DND-41 (cell line): ENCODE measurements at places on chromosomes 7 and 10.
A peak's percentile ranks its signal among the peaks of the same experiment; 100 is the strongest.

DNA sequence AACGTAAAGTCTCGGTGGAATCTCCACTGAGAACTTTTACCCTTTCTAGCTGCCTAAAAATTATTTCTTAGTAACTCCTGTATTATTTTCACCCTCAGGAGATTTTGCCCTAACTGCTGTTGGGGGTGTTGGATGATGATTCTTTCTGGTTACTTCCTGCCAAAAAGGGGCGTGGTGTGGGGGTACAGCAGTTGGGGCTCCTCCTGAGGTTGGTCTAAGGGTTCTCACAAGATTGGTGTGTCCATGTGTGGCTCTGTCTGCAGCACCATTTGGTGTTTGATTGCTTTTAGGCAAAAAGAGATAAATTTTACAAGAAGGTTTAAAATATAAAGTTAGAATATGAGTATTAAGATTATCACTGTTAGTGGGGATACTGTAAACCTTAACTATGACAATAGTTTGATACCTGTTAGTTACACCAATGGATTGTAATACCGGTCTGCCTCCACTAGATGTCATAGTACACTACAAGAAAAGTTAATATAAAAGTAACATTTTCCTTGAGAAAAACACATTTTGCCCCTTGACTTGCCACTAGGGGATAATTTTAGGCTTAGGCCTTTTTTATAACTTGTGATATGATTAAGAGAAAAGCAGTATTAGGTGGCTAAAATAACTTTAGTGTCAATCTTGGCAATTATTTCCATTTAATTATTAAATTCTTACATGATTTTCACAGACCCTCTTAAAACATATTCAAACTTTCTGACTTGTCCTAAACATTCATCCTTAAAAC, 928.7 kb downstream of the IPMK start:
- DNase-seq: no peak

DNA sequence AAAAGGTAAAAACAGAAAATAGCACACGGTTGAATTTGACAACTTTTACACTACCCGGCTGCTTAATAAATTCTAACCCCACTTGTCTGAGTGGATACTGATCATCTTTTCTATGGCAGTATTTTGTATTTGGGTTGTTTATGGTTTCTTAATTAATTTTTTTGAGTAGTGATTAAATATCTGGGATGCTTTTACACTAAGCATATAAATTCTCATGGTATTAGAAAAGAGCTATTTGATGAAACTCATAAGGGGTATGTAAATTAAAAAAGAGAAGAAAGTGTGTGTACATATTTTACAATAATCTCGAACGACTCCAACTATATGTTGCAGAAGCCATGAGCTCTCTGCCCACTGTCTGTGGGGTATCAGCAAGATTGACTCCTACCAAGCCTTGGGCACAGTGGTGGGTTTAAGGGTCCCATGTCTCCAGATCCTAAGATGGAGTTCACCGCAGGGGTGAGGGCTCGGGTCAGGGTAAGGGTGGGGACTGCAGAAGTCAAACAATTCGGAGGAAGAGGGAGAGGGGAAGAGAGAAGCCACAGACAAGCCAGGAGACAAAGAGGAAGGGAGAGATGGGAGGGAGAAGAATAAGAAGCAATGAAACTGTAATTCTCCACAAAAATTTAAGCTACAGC, 7.6 kb upstream of the HOXA13 start:
- DNase-seq: no peak

- DNase-seq: no peak
Measured at GRCh38 chr10:2256241-2256640, 518.9 kb upstream of the ADARB2 start.

- DNase-seq: no peak
Measured at GRCh38 chr7:105496521-105496920, 25.6 kb downstream of the PUS7 start.

DNA sequence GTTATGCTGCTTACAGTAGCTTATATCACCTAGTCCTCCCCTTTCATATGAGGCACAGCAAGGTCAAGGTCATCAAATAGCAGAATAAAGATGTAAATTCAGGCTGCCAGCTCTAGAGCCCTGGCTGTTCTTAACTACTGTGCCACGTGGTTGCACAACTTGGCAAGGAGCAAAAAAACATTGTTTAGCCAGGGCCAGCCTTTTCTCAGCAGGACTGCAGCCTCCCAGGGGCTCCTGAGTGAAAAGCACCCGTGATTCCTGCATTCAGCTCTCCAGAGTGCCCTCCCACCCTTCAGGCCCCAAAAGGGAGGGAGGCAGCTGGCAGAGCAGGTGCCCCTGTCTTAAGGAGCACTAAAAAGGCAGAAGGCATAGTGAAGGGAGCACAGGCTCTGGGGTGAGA, 31.8 kb upstream of the TM9SF3 start:
- no peak for DNase-seq

DNA sequence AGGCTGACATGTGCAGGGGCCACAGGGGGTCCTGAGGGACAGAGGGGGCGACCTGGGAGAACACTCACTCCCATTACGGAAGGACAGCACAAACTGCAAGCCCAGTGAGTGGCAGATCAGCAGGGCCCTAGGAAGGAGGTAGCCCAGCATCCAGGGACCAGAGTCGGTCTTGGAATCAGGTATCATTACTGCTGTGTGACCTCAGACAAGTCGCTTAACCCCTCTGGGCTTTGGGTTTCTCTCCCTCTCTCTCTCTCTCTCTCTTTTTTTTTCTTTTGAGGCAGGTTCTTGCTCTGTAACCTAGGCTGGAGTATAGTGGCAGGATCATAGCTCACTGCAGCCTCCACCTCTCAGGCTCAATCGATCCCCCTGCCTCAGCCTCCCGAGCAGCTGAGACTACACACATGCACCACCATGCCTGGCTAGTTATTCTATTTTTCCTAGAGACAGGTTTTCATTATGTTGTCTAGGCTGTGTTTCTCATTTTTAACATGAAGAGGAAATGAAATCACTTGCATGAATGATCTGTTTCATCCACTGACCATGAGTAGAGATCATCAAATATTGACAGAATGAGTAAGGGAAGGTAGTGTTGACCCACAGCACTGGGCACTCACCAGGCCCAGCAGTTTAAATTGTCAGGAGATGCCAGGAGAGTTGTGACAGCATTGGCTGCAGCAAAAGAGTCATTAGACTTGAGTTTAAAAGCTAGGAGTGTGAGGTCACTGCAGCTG, 49.4 kb downstream of the BUB3 start:
- DNase-seq: no peak

DNA sequence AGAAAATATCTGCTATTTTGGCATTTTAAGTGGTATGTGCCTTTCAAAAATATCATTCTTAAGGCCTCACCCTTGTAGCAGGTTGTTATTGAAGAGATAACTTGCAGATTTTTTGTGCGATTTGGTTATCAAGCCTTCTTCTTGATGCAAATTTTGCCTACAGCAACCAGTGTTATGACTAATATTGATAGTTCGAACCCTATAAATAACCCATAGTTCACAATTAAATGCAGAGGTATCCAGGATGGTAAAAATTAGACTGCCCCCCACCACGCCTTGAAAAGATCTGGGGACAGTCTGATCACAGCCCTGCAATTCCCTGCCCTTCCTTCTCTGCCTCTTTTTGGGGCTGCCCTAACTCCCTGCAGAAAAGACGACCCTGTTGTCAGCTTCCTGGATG, 28.4 kb upstream of the RAPGEF5 start:
- DNase-seq: no peak

- no peak for DNase-seq
Measured at GRCh38 chr10:44865289-44865671, 45.9 kb upstream of the TMEM72 start.

GRCh38 chr7:135801877-135802276, 53.3 kb upstream of the FAM180A start:
- no peak for DNase-seq

- no peak for DNase-seq
Measured at GRCh38 chr10:10798864-10799192, 218.8 kb upstream of the CELF2 start.

DNA sequence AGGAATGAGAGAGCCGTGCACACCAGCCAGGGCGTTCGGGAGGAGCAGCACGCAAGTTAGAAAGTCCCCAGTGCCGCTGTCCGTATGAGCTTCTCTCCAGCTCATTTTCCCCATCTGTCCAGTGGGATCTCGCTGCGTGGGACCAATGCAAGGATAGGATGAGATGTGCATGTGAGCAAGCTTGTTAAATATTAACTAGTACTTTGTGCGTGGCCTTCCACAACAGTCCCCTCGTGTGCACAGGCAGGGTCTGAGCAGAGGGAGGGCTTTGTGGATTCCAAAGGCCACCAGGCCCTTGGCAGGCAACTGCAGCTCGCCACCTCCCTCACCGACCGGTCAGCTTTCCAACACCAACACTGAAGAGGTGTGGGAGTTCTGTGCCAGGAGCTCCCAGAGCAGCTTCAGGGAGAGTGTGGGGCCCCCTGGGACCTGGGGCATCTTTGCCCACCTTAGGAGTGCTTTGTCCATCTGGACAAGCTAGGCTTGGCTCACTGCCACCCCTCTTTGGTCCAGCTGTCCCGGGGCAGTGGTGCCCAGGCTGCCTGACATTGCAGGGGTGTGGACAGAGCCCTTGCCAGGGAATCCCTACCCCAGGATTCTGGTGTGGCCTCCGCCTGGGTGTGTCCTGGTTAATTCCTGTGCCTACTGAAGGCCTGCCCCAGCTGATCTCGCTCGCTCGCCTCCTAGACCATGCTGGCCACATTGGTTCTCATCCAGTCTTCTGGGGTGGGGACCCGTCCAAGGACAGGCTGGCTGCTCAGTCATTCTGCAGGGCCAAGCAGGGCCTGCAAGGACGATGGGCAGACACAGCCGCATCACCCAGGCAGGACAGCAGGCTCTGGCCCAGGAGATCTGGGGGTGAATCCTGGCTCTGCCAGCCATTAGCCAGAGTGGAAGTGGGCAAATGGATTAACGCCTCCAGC, 5.3 kb downstream of the FAM20C start:
- DNase-seq: no peak

DNA sequence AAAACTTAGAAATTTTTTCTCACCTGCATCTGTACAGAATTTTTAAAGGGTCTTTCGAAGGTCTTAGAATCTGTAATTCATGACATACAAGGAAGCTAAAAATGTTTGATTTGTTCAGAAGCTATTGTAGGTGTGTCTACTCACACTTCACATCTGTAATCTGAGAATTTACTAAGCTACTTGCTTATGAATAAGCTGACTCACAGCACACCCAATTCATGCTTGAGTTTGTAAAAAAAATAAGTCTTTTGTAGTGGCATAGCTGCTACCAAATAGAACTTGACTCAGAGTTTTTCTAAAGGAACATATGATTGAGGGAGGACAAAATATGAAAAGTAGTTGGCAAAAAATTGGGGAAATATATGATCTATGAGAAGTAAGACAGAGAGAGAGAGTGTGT, 12.7 kb upstream of the AGR2 start:
- no peak for DNase-seq

DNA sequence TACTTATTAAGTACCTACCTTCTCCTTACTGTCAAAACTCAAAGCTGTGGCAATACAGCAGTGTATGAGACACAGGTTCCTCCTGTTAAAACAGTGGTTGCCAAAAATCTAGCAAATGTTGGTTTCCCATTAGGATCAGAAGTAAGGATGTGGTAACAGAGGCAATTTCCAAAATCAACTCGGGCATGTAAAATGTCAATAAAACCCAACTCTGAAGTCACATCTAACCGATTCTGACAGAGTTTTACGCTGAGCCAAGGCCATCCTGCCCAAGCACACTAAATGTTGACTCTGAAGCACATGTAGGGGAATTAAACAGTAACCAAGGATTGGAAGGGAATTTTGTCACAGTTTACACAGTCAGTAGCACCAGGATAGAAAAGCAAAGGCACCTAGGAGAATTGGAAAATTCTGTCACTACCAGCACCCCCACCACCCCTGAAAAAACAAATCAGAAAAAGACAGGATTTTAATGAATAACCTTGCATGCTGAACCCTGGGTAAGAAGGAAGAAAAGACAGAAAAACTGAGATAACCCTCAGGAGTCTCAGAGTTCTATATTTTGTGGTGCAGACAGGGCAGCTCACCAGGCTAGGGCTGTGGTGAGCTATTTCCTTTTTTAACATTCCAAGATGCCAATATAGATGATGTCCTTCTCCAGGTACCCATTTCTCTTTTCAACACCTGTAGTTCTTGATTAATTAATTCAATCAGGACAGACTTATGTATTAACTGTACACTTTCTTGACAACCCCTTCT, 119.5 kb downstream of the DOCK4 start:
- DNase-seq: no peak

GRCh38 chr7:101781439-101781838, 36.0 kb upstream of the CUX1 start:
- no peak for DNase-seq

GRCh38 chr7:45389073-45389872, 184.9 kb upstream of the ADCY1 start:
- no peak for DNase-seq

- peak; percentile 87 for DNase-seq
Measured at GRCh38 chr10:79068562-79069324, at the start of gene ZMIZ1. Gene ZMIZ1 (plus strand): TSS chr10:79068966. CDS start chr10:79201633, 132,667 bp downstream.

GRCh38 chr10:69629897-69630650, at the start of gene FAM241B:
Gene FAM241B (plus strand): TSS chr10:69630247. CDS start chr10:69631744, 1,497 bp downstream.
- DNase-seq: no peak

DNA sequence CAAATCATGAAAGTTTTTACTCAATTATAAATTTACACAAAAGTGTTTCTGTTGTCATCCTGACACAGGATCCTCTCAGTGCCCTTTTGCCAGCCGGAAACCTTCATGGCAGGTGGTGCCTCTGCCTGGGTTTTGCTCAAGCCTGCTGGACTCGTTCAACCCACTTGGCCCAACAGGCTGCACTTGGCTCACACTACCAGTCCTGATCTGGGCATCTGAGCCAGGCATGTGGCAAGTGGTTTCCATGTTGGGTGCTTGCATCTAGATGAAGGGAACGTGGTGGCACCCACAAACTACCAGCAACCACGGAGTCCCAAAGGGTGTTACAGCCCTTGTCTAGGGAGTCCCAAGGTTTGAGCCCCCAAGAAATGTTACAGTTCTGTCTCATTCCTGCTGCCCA, 162.3 kb upstream of the CSTF2T start:
- DNase-seq: no peak

- DNase-seq: no peak
Measured at GRCh38 chr7:129375141-129375938, 58.9 kb upstream of the STRIP2 start.

GRCh38 chr10:34886906-34887642, 72.0 kb upstream of the PARD3 start:
- DNase-seq: no peak

- DNase-seq: no peak
Measured at GRCh38 chr7:142886866-142887265, 1.3 kb upstream of the TRPV6 start.
